Activated T-cell treated with anti-CD3 and anti-CD28 coated beads for 48 hours (primary cell): ENCODE measurements at places on chromosomes 1 and 21.

DNA sequence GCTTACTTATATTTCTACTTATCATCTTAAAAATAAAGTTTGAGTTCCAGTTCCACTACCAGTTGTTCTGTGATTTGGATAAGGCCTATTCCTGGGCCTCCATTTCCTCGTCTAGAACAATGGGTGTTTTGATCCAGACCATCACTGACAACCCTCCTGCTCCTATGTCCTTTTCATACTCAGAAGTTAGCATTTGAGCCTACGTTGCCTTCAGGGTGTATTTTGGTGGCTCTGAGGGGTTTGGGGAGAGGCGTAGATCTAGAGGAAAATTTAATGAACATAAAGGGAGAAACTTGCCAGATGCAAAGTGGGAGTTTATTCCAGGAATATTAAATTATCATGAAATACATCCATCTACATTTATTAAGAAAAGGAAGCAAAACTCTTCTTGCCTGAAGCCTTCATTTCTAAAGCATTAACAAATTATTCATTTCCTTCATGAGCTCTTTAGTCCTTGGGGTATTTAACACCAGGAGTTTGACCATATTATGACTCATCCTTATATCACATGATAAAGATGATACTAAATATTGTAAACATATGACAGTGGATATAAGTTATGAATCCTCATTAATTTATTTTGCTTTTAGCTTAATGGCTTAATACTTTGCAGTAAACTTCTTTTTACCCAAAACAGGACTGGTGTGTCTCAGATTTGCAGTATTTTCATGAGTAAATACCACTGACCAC lies 47.2 kb upstream of the SYT14 start:
- no peak for DNase-seq

DNA sequence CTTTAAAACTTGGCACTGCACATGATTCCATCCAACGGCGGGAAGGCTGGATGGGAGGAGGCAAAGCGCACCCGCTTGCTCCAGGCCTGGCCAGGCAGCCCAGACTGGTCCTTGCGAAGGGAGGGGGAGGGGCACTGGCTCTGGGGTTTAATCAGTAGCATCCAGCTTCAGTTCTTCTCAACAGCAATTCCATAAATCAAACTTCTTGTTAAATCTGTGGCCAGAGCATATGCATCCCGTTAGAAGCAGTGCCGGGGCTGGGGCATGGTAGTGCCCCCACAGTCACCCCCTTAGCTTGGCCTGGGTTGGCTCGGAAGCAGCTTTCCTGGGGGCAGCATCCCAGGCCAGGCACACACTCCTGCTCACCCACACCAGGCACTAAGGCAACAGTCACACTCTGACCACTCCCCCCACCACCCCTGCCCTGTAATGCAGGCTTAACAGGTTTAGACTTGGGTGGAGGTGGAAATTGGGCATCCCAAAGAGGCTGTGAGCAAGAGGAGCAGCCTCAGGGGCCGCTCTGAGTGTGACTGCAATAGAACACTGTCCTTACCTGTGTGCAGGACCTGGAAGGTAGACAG lies 94.1 kb upstream of the CASZ1 start:
- DNase-seq = no peak

DNA sequence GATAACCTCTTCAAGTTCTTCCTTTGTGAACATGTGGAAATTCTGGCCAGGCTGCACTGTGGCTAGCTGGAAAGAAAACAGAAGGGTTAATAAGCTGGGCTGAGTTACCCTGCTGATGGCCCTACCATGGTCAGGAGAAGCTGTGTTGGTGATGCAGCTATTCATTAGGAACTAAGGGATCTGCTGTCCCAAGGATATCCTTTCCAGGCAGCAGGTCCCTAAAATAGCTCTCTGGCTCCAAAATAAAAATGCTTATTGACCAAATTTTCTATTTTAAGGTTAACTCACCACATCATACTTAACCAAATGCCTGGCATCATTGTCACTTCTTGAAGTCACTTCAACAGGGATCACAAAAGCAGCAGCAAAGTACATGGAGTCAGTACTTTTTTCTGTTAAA lies 4.3 kb upstream of the SORT1 start:
- DNase-seq = no peak

DNA sequence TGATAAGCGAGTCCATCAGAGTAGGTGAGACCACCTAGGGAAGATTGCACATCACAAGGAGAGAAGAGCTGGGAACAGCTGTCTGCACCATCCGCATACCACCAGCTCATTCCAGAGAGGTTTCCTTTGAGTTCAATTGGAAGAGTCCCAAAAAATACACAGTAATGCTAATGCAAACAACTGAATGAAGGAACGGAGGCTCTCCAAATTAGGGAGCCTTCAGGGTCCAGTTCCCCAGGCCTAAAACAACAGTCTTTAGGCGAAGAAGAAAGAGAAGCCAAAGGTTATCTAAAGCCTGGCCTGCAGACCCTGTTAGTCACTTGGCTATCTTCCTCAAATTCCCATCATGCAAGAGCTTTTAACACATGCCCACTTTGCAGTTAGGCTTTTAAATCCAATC lies 246.4 kb downstream of the PBX1 start:
- DNase-seq = no peak

GRCh38 chr1:233587958-233588799 lies 25.7 kb upstream of the KCNK1 start:
- DNase-seq = no peak
